EH (cell line): ENCODE measurements at places on chromosomes 5 and 9.

DNA sequence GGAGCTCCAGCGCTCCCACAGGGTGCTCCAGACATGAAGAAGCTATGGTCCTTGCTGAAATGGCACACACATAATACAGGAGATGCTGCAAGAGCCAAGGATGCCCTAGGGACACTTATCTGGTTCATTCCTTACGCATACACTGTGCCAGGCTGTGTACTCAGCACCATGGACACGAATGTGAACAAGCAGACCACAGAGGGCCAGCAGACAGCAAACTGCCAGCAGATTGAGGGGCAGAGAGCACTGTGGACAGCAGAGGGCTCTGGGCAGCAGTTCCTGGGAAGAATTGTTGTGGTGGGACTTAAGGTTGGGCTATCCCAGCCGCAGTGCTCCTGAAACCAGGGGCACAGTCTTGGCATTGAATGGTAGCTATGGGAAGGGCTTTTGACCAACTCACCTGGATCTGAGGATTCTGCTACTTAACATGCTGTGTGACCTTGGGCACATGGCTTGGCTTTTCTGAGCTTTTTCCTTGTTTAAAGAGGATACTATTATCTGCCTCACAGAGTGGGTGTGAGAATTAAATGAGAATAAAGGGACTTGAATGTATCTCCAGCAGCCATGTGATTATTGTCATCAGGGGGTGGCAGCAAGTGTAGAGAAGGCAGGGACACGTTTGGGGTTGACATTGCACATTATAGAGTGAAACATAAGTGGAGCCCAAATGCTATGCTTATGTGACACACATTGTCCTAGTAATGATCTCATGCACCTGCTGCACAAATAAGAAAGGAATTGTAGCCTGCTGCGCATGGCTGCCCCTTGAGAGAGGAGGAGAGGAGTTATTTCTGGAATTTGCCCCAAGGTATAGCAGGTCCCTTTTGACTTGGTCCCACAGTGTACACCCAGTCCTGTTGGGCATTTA, 30.1 kb downstream of the PPARGC1B start:
- DNase-seq = peak; percentile 27

DNA sequence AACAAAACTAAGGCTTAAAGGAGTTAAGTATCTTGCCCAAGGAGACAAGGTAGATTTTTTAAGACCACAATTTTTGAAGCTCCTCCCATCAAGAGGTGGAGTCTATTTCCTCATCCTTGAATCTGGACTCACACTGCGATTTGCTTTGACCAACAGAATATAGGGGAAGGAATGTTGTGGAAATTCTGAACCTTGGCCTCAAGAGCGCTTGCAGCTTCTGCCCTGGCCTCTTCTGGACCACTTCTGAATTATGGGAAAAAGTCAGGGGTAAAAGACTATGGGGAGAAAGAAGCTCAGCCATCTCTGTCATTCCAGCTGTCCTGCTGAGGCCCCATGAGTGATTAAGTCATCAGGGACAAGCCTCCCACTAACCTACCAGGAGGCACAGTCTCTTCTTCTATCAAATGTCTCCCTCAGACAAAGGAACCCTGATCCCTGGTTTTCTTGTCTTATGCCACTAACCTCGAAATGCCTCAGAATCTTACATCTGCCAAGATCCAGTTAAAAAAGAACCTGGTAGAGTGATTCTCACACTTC, 25.9 kb downstream of the MAPKAP1 start:
- no peak for DNase-seq

GRCh38 chr9:129609486-129610212, 11.3 kb downstream of the C9orf50 start:
- DNase-seq = peak; percentile 54

GRCh38 chr5:63456279-63456678, 506.0 kb downstream of the HTR1A start:
- no peak for DNase-seq

GRCh38 chr5:54017580-54017979, 292.8 kb downstream of the ARL15 start:
- DNase-seq = no peak

GRCh38 chr5:5200133-5200532, 60.0 kb downstream of the ADAMTS16 start:
- DNase-seq = no peak

DNA sequence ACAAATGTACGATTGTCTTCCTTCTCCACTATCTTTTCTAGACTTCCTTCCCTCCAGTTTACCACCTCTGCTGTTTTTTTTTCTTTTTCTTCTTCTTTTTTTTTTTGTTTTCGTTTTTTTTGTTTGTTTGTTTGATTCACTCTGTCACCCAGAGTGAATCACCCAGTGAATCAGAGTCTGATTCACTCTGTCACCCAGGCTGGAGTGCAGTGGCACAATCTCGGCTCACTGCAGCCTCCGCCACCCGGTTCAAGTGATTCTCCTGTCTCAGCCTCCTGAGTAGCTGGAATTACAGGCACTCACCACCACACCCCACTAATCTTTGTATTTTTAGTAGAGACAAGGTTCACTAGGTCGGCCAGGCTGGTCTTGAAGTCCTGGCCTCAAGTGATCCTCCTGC, 375.7 kb downstream of the NTRK2 start:
- DNase-seq = no peak

- peak; percentile 33 for DNase-seq
These were observed 5.7 kb downstream of the MEGF10 start for GRCh38 chr5:127296321-127296720.

- DNase-seq = no peak
These were observed 662.2 kb upstream of the CTNND2 start for GRCh38 chr5:12566441-12566840.

DNA sequence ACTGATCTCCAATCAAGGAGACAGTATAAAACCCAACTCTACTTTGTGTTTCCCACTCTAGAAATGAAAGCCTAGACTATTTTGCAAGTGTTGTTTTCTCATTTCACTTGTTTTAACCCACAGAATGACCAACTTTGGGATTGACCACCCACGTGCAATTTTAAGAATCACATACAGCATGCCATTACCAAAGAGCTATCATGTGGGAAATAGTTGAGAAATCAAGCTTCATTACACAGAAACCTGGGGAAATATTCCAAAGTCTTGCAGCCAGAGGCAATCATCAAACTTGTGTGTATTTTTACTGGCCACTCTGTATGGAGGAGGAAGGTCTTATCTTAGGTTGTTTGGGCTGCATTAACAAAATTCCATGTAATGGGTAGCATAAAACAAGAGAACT, 451.4 kb upstream of the DAB2 start:
- no peak for DNase-seq

DNA sequence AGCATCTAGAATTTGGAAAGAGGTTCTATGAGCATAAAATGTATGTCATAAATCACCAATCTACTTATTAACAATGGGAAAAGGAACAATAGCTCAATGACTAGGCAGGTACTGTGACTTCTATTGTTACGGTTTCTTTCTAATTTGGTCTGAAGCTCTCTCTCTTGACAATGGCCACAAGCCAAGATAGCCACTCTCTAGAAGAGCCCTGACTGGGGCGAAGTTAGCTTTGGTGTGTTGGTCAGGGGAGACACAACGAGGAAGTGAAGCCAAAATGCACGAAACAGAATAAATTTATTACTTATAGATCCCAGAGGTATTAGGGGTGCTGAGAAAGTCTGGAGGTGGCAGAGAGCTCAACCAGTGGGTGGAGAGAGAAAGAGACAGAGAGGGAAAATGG, 9.4 kb upstream of the RAD23B start:
- no peak for DNase-seq

DNA sequence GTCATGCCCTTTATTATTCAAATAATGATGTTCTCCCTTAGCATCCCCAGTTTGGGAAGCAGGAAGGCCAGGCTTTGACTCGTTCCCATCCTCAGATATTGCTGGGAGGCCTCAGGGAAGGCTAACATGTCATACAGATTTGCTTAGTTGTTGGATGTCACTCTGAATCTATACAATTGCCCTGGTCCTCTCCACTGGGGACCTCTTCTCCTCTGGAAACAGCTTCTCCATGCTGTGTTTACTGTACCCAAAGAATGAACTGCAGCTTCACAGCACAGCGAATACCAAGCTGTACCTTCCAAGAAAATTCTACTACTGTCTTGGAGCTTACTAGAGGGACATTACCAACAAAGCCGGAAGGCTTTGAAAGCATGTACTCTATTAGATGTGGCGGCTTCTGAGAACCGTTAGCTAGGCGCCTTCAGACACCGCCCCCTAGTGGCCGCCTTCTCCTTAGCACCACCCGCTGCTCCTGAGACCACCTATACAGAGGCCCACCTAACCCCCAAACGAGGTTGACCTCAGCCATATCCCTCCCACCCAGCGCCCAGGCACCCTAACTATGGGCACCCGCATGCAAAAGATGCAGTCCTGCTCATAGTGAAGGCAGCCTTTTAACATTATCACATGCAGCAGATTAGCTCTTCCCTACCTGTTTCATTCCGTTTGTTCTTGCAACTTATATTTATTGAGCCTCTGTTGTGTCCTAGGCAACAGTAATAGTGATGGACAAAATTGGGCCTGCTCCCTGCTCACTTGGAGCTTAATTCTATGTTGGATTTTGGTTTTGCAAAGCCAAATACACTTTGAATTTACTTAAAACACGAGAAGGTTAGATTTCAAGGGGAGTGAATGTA, 34.9 kb upstream of the FOXI1 start:
- DNase-seq = peak; percentile 51

GRCh38 chr5:180052211-180052818, 19.2 kb downstream of the RNF130 start:
- no peak for DNase-seq

DNA sequence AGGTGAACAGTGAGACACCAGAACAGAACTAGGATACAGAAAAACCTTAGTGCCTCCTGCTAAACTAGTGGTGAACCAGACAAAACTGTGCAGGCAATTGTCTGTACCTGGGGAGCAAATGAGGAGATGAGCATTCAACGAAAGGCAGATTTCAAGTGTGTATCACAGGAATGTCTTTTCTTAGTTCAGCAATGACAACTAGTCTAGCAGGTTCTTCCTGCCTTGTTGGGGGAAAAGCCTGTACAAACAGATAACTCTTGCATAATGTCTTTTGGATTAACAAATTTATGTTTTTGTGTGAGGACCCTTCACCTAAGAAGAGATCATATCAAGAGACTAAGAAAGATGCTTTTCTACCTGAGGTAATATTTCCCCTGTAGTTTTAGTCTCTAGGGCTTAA, 21.8 kb upstream of the DENND4C start:
- no peak for DNase-seq

- DNase-seq = no peak
These were observed 191.8 kb downstream of the MELK start for GRCh38 chr9:36764364-36765076.

DNA sequence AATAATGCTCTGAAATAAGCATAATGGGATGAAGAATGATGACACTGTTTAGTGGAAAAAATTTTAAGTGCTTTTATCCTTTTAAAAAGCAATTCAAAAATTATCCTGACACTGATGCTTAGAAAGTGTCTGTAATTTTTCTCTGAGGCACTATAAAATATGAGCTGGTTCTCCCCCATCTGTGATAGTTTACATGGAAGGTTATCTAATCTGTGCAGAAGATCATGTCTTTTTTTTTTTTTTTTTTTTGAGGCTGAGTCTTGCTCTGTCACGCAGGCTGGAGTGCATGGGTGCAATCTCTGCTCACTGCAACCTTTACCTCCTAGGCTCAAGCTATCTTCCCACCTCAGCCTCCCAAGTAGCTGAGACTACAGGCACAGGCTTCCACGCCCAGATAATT, 15.2 kb upstream of the TAF11L2 start:
- no peak for DNase-seq

DNA sequence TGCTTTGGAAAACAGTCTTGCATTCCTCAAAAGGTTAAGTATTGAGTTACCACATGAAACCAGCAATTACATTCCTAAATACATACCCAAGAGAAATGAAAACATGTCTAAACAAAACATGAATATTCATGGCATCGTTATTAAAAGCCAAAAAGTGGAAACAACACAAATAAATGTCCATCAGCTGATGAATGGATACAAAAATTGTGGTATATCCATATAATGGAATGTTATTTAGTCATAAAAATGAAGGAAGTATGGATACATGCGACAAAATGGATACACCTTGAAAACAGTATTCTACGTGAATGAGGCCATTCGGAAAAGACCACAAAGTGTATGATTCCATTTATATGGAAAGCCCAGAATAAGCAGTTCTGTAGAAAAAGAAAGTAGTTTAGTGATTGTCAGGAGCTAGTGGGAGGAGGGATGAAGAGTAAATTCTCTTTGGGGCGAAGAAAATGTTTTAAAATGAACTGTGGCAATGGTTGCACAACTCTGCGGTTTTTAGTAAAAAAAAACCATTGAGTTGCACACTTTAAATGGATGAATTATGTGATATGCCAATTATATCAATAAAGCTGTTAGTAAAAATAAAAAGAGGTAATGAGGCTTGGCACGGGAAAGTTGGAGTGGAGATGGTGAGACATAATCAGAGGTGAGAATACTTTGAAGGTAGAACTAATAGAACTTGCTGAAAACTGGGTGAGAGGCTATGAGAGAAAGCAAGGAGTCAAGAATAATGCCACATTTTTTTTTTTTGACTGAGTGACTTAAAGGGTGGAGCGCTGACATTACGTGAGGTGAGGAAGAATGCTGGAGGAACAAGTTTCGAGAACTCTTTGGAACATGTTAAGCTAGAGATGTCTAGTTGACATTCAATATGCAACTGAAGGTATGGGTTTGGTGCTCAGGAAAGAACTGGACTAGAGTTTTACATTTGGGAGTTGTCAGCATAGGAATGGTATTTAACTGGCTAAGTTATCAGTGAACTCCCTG, 194.9 kb upstream of the ZNF608 start:
- no peak for DNase-seq

DNA sequence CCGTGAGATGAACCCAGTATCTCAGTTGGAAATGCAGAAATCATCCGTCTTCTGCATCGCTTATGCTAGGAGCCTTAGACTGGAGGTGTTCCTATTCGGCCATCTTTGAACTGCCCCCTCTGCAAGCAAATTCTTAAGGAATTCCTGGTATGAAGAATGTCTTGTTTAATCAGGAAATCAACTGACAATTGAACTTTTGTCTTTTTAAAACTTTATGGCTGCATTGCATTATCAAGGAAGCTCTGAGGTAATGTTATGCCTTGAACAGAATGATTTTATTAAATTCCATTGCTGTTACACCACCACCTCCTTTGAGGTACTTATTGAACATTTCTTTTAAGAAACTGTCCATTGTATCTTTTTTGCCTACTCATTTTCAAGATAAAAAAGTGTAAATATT, 1915.7 kb upstream of the CDH9 start:
- DNase-seq = no peak

GRCh38 chr9:86940774-86941173, 6.5 kb downstream of the GAS1 start:
- no peak for DNase-seq
